Stimulated activated CD8-positive, alpha-beta memory T cell treated with anti-CD3 and anti-CD28 coated beads, Interleukin-2, amount 100 ng/mL, for 1 hour (primary cell): ENCODE measurements at places on chromosomes 5 and 9.

DNA sequence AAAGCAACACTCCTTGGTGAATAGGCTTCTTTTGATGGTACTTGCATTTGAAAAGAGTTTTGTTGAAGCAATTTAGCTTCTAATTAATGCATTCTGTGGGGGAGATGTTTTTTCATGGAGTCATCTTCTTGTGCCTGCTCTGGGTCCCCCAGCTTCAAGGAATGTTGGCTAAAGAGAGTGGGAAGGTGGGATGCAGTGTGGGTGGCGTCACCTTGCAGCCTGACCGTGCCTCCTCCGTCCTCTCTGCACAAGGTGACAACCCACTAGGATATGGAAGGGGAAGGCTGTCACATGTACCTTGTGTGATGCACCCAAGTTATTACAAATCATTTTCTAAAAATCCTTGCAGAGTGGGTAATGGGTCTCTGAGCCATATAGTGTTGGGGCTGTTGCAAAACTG is 70.7 kb downstream of the DAPK1 start:
- no peak for DNase-seq

- no peak for DNase-seq
Measured at GRCh38 chr9:123713282-123713681, 216.6 kb downstream of the DENND1A start.

GRCh38 chr5:56376128-56376527 is 143.0 kb upstream of the ANKRD55 start:
- DNase-seq, result no peak

GRCh38 chr9:123926941-123927340 is 3.0 kb downstream of the DENND1A start:
- DNase-seq, result no peak

- DNase-seq, result no peak
Measured at GRCh38 chr5:112906637-112907036, 15.4 kb downstream of the REEP5 start.

DNA sequence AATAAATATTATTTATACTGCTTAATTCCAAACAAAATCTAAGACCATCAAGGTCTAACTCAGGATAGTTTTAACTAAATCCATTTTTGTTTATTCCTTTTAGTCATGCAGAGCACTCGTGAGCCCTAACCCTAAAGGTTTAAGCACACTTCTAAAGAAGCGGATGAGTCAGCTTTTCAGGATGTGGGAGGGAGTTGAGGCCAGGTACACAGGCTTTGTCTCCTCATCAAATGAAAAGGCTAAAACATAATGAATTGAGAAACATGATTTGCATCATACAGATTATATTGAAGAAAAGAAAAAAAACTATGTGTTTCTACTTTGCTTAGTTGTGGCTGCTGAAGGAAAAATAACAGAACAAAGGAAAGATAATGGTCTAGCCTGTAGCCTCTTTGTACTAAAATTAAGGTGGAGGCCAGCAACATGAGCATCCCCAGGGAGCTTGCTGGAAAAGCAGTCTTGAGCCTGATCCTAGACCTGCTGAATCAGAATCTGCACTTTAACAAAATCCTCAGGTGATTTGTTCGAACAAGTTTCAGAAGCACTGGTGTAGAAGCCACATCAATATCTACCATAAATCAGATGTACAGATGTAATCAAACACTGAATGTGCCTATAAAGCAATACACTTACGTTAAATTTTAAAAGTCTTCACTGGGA is 21.1 kb upstream of the ISCA1 start:
- no peak for DNase-seq

- DNase-seq, result no peak
Measured at GRCh38 chr9:32728181-32728580, 55.2 kb upstream of the TMEM215 start.

GRCh38 chr5:54323495-54323894 is 13.1 kb upstream of the ARL15 start:
- DNase-seq, result no peak

DNA sequence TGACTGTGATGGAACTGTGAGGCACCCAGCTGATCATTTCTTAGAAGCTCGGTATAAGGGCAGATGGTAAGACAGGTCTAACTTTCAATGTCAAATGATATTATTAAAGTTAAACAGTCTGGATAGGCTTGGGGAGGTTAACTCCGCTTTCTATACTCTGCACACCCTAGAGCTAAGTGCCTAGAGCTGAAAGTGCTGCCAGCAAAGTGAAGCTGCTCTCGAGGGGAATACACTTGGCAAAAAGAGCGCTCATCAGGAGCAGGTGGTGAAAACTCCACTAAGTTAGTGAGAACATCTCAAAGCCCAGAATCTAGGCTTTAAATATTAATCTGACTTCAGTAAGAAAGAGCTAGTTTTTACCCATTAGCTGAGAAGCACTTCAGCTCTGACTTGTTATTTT is 349.6 kb upstream of the SLC30A5 start:
- DNase-seq, result no peak

DNA sequence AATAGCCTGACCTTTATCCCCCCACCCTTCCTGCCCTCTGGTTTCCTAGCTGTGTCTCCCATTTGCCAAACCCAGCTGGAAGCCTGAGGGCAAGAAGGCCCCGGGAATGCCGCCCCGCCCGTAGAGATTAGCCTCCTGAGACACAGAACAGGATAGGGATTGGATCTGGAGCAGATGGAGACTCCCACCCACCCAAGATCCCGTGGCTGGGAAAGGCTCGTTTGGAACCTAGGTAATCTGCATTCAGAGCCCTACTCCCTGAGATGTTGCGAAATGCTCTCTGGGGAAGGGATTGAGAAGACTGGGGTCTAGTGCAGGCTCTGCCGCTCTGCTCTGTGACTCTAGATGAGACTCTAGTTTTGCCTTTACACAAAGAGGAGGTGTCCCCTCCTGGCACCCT is 10.9 kb downstream of the AQP3 start:
- DNase-seq, result no peak

GRCh38 chr9:20528253-20528652 is 94.0 kb downstream of the MLLT3 start:
- no peak for DNase-seq

- DNase-seq, result no peak
Measured at GRCh38 chr5:143349177-143349576, 54.3 kb downstream of the NR3C1 start.

DNA sequence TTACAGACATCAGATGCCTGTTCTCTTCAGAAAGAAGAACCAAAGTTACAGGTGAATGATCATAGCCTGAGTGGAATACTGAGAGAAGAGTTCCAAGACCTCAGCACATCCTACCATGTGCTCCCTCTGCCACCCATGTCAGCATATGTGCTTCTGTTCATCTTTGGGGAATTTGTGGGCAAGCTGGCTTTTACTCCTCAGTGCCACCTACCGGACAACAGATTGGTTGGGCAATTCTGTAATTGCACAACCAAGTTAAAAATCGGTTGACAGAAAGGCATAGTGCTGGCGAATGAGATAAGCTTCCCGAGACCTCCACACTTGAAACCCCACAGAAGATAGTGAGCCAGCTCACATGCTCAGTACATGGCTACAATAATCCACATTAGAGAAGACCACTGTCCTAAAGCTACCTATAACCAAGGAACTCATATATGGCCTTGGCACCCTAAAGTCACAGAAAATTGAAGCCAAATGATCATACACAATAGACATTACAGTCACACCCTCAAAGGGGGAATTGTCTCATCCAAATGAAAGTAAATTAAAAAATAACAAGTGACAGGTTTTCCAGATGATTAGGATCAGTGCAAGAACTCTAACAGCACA is 1238.0 kb upstream of the NUDT12 start:
- DNase-seq, result no peak

GRCh38 chr5:142697356-142698255 is 11.7 kb upstream of the FGF1 start:
- no peak for DNase-seq

DNA sequence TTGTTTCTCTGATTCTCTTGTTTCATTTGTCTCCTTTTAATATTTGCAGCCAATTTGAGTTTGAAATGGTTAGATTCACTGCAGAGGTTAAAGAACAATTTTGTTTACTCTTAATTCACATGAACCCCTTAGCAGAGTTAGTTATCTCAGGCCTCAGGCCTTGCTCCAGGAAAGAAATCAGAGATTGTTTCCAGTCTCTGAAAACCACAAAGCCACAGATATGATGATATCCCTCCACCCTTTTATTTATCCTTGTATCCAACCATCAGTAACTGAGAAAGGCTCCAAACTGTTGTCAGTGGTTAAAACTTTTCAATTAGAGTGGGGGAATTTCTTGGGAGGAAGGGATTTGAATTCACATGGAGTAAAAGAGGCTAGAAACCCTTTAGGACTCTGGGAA is 406.0 kb upstream of the DMAC1 start:
- DNase-seq, result no peak

DNA sequence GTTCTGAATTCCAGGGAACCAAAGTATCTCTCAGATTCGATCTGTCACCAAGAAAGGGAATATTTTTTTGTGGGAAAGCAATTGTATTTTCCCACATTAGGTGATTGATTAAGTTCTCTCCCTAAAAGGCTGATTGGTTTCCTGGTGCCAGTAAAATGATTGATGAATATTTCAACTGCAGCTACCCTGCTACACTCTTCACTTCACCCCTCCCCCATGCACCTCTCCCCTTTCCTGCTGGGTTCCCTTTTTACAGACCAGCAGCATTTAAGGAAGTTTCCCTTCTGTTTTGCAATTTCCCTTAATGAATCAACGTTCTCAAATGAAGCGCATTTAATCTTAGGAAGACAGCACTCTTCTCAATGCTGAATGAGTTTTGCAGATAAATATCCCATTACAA is 13.1 kb downstream of the NR6A1 start:
- DNase-seq, result no peak
